ENCODE measurements at places on chromosomes 5 and 9.

DNA sequence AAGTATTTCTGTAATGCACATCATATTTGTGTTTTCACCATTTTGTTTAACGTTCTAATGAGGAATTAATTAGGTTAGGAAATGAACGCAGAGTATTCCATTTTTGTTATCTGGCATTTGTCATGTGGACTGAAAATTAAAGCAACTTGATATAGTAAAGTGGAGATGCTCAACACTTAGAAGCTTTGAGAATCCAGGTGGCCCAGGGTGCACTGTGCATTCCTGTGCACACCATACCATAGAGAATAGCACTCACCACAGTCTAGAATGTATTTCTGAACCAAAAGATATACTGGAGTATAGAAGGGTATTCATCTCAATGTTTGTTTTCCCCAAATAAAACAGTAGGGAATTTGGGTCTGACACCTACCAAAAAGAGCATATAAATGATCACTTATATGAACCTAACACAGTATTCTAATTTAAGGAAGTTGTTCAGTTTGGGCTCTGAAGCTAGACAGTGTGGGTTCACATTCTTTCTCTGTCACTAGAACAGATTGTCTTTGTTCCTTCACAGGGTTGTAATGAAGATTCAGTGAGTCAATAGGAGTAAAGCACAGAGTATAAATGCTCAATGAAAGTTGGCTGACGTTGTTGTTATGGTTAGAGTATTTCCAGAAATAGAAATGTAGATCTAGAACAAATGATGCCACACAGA lies 125.6 kb upstream of the DMRT1 start:
- DNase-seq = no peak

DNA sequence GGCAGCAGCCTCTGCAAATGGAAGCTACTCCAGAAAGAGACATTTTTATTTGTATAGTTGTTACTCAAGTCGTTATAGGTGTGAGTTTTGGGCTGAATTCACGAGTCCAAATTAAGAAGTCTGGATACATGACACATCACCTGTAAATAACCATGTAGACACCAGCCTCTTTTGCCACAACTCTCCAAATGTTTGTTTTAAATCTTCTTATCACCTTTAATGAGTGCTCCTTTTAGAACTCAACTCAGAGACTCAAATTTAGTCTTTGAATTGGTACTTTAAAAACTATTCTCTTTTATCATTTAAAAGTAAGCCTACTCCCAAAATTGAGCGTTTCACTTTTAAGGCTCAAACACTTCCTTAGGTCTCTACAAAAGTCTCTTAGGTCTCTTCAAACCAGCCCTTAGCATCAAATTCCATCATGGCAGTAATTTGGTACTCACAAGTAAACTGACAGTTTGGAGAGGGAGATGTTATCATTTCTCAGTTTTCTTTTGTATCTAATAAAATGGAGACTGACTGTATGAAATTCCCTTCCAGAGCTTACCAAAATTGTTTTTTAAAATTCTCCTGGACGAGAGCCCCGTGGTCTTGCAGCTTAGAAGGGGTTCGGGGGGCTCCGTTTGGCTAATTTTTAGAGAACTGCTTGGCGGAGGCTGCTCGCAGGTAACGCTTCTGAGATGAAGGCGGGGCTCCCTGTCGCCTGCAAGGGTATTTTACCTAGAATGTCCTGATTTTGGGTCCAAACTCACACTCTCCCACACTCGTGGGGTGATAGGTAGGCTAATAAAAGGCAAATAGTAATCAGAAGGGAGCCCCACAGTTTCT lies 194.6 kb downstream of the MEF2C start:
- no peak for DNase-seq

DNA sequence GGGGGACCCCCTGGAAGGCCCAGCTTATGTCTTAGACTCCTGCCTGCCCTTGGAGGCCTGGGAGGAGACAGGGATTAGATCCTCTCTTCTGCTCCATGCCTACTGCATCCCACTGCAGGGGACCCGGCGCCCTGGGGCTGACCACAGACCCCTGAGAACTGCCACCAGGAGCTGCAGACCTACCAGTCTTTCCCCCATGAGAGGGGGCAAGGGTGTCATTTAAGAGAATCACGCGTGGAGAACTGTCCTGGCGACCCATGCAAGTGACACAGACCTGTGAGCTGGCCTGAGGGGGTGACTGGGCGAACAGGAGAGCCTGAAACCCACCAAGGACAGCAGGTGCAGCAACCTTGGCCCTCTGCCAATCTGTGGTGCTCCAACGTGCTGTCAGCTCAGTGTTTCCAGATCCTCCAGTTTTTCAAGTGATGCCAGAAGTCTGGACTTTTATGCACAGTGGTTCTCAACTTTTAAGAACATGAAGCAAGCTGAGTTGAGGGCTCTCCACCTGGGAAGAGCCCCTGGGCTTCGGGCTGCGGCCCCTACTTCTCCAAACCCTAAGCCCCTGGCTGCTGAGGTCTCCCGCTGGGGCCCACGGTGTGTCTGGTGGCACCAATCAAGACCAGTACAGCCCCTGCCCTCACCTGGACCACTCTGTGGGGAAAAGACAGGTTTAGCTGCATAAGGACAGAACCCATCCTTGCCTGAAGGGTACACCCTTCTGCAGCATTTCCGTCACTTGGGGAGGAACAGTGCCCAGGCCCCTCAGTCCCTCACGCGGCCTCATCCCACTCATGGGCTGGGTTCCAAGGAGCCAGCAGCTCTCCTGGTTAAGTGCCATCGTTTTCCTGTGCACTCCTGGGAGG lies 18.2 kb downstream of the GFPT2 start:
- no peak for DNase-seq

DNA sequence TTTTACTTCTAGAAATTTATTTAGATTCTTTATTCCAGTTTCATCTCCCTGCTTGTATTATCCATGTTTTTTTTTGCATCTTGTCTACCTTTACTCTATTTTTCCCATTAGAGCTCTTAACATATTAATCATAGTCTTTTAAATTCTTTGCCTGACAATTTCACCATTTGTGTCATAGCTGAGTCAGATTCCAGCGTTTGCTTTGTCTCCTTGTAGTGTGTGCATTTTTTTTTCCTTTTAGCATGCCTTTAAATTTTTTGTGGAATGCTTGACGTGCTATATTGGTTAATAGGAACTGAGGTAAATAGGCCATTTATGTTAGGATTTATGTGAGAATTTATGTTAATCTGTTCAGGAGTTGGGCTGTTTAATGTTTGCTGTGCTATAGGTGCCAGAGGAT lies 41.8 kb upstream of the NFIL3 start:
- peak; percentile 22 for DNase-seq

DNA sequence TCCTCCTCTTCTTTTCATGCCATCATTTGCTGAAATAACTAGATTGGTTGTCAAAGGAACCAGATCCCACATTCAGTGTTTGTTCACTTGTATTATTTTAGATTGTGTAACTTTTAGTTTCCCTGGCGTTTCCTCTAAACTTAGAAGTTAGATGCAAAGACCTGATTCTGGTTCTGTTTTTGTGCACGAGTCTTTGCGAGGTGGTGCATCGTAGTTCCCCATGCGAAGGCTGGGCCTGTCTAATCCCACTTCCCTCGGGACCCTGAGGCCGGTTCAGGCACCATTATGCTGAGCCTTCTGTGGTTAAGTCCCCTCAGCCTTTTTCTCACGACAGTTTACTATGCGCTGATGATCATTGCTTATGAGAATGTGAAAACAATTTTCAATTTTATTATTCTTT lies 219.1 kb upstream of the OTULINL start:
- no peak for DNase-seq

- no peak for DNase-seq
These were observed 33.9 kb downstream of the TRIP13 start for GRCh38 chr5:926417-927171.

GRCh38 chr9:101028346-101029314 lies at the start of gene PLPPR1:
Gene PLPPR1 (plus strand): TSS chr9:101028727.
- no peak for DNase-seq

DNA sequence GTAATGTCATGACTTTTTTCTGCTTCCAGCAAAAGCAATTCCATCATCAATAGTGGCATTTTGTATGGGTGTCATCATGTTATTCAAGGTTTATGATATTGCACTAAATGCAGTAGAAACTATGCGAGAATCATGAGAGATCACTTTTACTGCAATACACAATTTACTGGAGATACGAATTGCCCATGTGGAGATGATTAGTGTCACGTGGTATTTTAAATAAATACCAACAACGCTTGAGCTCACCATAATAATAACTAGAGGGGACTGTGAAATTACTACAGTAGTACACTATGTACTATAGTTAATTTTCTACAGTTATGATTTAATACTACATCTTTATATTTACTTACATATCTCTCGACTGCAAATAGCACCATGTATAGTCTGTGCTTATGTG lies 49.7 kb downstream of the FAM174A start:
- no peak for DNase-seq

- DNase-seq = no peak
These were observed 13.0 kb upstream of the ASS1 start for GRCh38 chr9:130431536-130432303.
